NCI-H2081 treated with DMSO at 0.1 percent for 48 hours (cell line): ENCODE measurements at places on chromosomes 12 and 14.

- DNase-seq = no peak
These were observed 73.3 kb downstream of the MOK start for GRCh38 chr14:102231476-102232347.

- DNase-seq = no peak
These were observed 18.2 kb downstream of the RFX4 start for GRCh38 chr12:106601031-106601430.

DNA sequence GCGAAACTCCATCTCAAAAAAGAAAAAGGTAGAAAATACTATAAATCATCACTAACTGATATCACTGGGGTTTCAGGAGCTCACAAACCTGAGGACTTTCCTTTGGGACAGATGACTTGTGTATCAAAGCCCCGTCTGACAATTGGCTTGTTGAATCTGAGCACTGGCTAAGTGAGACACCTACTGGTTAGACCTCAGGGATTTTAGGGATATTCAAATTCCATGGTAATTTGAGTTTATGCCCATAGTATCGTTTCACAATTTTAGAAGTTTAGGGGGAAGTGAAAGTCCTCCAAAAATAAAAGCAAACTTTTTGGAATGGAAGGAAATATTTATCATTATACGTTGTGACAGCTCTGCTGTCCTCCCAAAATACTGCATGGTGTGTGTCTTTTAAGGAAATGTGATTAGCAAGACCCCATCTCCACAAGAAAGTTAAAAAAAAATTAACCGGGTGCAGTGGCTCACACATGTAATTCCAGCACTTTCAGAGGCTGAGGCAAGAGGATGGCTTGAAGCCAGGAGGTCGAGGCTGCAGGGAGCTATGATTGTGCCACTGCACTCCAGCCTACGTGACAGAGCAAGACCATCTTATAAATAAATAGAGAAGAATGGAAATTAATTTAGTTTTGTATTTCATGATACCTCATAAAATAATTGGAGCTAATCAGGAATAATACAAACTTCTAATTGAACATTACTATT is 49.2 kb downstream of the FBXL14 start:
- no peak for DNase-seq

- no peak for DNase-seq
These were observed 85.1 kb downstream of the PITPNM2 start for GRCh38 chr12:123065676-123066383.

GRCh38 chr14:67270145-67270753 is 29.0 kb downstream of the PALS1 start:
- DNase-seq = no peak

GRCh38 chr12:127785540-127785939 is 481.4 kb upstream of the TMEM132C start:
- DNase-seq = no peak

- DNase-seq = no peak
These were observed 58.3 kb downstream of the GALNT16 start for GRCh38 chr14:69318241-69318640.

DNA sequence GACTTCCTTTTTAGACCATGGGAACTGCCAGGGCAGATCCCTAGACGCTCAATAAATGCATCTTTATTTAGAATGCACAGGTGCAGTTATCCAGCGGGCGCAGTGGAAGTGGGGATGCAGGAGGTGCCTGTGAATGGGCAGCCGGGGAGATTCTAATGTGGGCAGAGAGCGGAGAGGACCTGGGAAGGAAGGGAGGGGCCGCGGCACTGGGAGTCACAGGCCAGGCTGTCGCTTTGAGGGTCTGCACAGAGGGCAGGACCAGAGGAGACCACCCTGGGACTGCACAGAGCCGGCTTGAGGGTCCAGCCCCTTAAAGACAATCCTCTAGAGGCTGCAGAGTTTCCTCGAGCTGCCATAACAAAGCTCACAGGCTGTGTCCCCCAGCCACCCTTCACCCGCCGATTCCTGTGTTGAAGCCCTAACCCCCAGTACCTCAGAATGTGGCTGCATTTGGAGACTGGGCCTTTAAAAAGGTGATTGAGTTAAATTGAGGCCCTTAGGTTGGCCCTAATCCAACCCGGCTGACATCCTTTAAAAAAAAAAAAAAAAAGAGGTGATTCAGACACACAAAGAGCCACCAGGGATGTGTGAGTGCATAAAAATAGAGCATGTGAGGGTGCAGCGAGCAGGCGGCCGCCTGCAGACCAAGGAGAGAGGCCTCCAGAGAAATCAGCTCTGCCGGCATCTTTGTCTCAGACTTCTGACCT is 44.4 kb upstream of the PPP2R5C start:
- no peak for DNase-seq

DNA sequence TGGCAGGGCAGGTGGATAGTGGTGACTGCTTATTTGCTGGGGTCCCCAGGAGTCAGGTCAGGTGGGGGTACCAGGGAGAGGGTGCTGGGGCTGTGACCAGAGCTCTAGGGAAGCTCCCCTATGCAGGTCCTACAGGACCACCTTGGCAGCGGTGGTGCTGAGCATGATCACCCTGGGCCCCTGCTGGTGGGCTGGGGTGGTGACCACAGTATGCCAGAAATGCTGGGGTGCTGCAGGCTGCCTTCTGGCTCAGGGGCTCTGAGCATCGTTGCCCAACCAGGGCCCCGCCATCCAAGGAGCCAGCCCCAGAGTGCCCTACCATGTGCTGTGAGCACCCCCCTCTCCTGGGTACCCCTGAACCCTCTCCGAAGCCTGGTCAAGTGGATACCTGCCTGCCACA is 17.5 kb upstream of the NUDT14 start:
- no peak for DNase-seq

- DNase-seq = no peak
These were observed 22.2 kb downstream of the TMEM30B start for GRCh38 chr14:61258985-61259384.

DNA sequence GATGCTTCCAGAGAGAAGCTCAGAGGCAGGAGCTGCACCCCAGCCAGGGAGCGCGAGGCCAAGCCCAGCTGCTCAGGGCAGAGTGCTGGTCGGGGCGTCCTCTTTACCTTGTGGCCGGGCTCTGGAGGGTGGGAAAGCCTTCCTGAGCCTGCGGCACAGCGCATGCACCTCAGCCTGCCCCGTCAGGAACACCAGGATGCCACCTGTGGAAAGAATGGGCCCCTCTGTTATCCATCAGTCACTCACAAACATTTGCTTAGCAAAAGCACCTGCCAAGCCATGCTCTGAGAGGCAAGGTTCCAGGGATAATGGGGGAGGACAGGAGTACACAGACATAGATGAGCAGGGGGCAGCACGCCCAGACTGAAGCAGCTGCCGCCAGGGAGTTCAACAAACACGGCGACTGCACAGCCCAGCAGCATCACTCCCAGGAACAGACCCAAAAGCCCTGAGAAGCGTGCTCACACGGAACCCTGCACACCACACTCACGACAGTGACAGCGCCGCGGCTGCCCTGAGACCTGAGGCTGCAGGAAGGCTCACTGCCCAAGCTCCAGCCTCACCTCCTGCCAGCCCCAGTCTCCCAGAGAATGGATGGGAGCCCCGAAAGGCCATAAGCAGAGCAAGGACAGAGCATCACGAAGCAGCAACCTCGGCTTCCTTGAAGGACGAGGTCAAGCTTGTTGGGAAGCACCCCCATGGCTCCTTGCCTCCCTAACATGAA is 21.8 kb downstream of the DHX37 start:
- peak; percentile 17 for DNase-seq

DNA sequence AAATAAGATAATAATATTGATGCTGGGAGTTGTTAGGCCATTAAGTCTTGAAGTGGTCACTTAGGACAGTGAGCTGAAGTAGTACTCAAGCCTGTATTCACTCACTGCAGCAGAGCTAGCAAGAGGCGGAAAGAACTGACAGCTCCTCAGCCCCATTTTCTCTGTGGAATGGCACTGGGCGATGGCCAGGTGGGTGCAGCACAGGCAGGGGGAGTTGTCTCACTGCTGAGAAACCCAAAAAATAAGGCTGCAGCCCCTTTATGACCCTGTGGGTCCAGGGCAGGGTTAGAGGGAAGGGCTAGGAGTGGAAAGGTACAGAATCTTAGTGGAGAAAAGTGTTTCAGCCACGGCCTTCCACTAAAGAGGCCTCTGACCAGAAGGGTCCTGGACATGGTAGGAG is 35.5 kb downstream of the PDZRN4 start:
- no peak for DNase-seq

GRCh38 chr14:95683793-95684192 is 2.4 kb upstream of the TCL1B start:
- DNase-seq = no peak

- DNase-seq = no peak
These were observed 28.5 kb upstream of the NXPH4 start for GRCh38 chr12:57188090-57188425.

- peak; percentile 82 for DNase-seq
These were observed 7.7 kb upstream of the DCP1B start for GRCh38 chr12:2011643-2012607.

- no peak for DNase-seq
These were observed 17.8 kb downstream of the UTP20 start for GRCh38 chr12:101297661-101298060.

GRCh38 chr12:20451761-20452160 is 83.4 kb downstream of the PDE3A start:
- no peak for DNase-seq

GRCh38 chr14:105061428-105062047 is 3.7 kb downstream of the GPR132 start:
- DNase-seq = no peak

- no peak for DNase-seq
These were observed 44.5 kb upstream of the BCL11B start for GRCh38 chr14:99316281-99317163.
